A549 treated with dexamethasone at 1 μM for 4 hours (cell line): ENCODE measurements at places on chromosomes 11 and 22. TPM values are rescaled to one million over a fixed set of nuclear protein-coding genes. Genes with fewer than 3 reads are reported as not detected.

The RIBC2 gene
- total RNA-seq, result 1.8 to 2.0 TPM (median 1.9 TPM) in 5 replicates

The XKR3 gene
- not detected in 5 replicates for total RNA-seq

The CARNS1 gene
- total RNA-seq, result 0.03 to 0.16 TPM (median 0.11 TPM) in 5 replicates

The LRRC56 gene
- 0.52 to 1.1 TPM (median 0.98 TPM) in 5 replicates for total RNA-seq

The FGF19 gene
- 0.05 to 0.09 TPM (median 0.06 TPM) in 4 of 5 replicates, not detected in the other for total RNA-seq

The IGLL1 gene
- total RNA-seq, result not detected in 5 replicates

The IL17RA gene
- total RNA-seq, result 5.3 to 8.0 TPM (median 6.4 TPM) in 5 replicates

The CLCF1 gene
- 28.8 to 36.7 TPM (median 32.5 TPM) in 5 replicates for total RNA-seq

The CHCHD10 gene
- total RNA-seq, result 92.9 to 197 TPM (median 166 TPM) in 5 replicates

The KCNJ1 gene
- 0.05 TPM in 1 of 5 replicates, not detected in the others for total RNA-seq

The FAM181B gene
- total RNA-seq, result 0.03 to 0.05 TPM (median 0.05 TPM) in 5 replicates

The MYOD1 gene
- total RNA-seq, result 0.06 to 0.15 TPM (median 0.07 TPM) in 3 of 5 replicates, not detected in the others

The ADAMTS8 gene
- total RNA-seq, result 1.1 to 2.3 TPM (median 1.9 TPM) in 5 replicates

The OR52L1 gene
- not detected in 5 replicates for total RNA-seq

The NXPE1 gene
- not detected in 5 replicates for total RNA-seq

The PRODH gene
- 0.78 to 1.9 TPM (median 1.7 TPM) in 5 replicates for total RNA-seq

The DCDC1 gene
- total RNA-seq, result 0.38 to 0.77 TPM (median 0.59 TPM) in 5 replicates

The JAML gene
- not detected in 5 replicates for total RNA-seq

The MIOX gene
- 0.07 TPM in 1 of 5 replicates, not detected in the others for total RNA-seq

The OR4C12 gene
- not detected in 5 replicates for total RNA-seq

The RASSF10 gene
- total RNA-seq, result 0.54 to 1.0 TPM (median 0.75 TPM) in 5 replicates

The PLAAT5 gene
- total RNA-seq, result 0.02 to 0.07 TPM (median 0.05 TPM) in 3 of 5 replicates, not detected in the others

The THRSP gene
- not detected in 5 replicates for total RNA-seq

The RIMBP3B gene
- total RNA-seq, result 0.24 to 0.45 TPM (median 0.37 TPM) in 5 replicates

The MIF gene
- 512 to 892 TPM (median 860 TPM) in 5 replicates for total RNA-seq

The FOLR1 gene
- 0.24 TPM in 1 of 5 replicates, not detected in the others for total RNA-seq

The CYP2D6 gene
- 0.23 to 0.57 TPM (median 0.51 TPM) in 5 replicates for total RNA-seq

The SAA4 gene
- not detected in 5 replicates for total RNA-seq

The ZBTB16 gene
- 0.76 to 1.6 TPM (median 1.3 TPM) in 5 replicates for total RNA-seq

The VSIG10L2 gene
- not detected in 5 replicates for total RNA-seq

The OR5B2 gene
- not detected in 5 replicates for total RNA-seq

The ANO3 gene
- total RNA-seq, result 0.01 to 0.04 TPM (median 0.02 TPM) in 3 of 5 replicates, not detected in the others

The KCNK4 gene
- total RNA-seq, result 0.11 TPM in 2 of 5 replicates, not detected in the others

The USP2 gene
- total RNA-seq, result 1.3 to 2.4 TPM (median 1.4 TPM) in 5 replicates

The OR8D4 gene
- not detected in 5 replicates for total RNA-seq

The GRIK4 gene
- total RNA-seq, result 0.02 to 0.06 TPM (median 0.03 TPM) in 4 of 5 replicates, not detected in the other

The DMC1 gene
- 3.1 to 5.8 TPM (median 3.4 TPM) in 5 replicates for total RNA-seq

The POTEH gene
- total RNA-seq, result not detected in 5 replicates

The MS4A15 gene
- not detected in 5 replicates for total RNA-seq

The MLC1 gene
- 0.02 to 0.05 TPM (median 0.02 TPM) in 5 replicates for total RNA-seq

The C11orf91 gene
- total RNA-seq, result 0.53 to 1.7 TPM (median 0.91 TPM) in 5 replicates

The CHRM1 gene
- total RNA-seq, result 0.03 to 0.24 TPM (median 0.09 TPM) in 4 of 5 replicates, not detected in the other

The MMP1 gene
- 0.50 to 1.3 TPM (median 0.93 TPM) in 5 replicates for total RNA-seq

The SLC1A2 gene
- total RNA-seq, result 0.08 to 0.15 TPM (median 0.12 TPM) in 5 replicates

The SYT8 gene
- 0.26 to 0.73 TPM (median 0.42 TPM) in 5 replicates for total RNA-seq

The POU2AF3 gene
- total RNA-seq, result 0.85 to 1.7 TPM (median 1.4 TPM) in 5 replicates

The DKK3 gene
- 15.2 to 23.6 TPM (median 19.3 TPM) in 5 replicates for total RNA-seq

The OR52B2 gene
- total RNA-seq, result not detected in 5 replicates

The GP1BB gene
- 0.79 to 2.1 TPM (median 1.8 TPM) in 5 replicates for total RNA-seq

The PRG3 gene
- not detected in 5 replicates for total RNA-seq

The SULT4A1 gene
- 0.07 TPM in 1 of 5 replicates, not detected in the others for total RNA-seq

The C11orf42 gene
- total RNA-seq, result not detected in 5 replicates

The CD3E gene
- total RNA-seq, result not detected in 5 replicates

The THY1 gene
- 12.7 to 17.5 TPM (median 15.1 TPM) in 5 replicates for total RNA-seq

The KCNJ11 gene
- 6.1 to 8.7 TPM (median 8.1 TPM) in 5 replicates for total RNA-seq

The MN1 gene
- 2.9 to 4.4 TPM (median 3.8 TPM) in 5 replicates for total RNA-seq

The SYCE3 gene
- 0.40 to 0.91 TPM (median 0.47 TPM) in 3 of 5 replicates, not detected in the others for total RNA-seq

The OSM gene
- 0.11 TPM in 1 of 5 replicates, not detected in the others for total RNA-seq

The ELF5 gene
- not detected in 5 replicates for total RNA-seq
